ENCODE measurements at places on chromosomes 3 and 15.
A peak's percentile ranks its signal among the peaks of the same experiment; 100 is the strongest.

DNA sequence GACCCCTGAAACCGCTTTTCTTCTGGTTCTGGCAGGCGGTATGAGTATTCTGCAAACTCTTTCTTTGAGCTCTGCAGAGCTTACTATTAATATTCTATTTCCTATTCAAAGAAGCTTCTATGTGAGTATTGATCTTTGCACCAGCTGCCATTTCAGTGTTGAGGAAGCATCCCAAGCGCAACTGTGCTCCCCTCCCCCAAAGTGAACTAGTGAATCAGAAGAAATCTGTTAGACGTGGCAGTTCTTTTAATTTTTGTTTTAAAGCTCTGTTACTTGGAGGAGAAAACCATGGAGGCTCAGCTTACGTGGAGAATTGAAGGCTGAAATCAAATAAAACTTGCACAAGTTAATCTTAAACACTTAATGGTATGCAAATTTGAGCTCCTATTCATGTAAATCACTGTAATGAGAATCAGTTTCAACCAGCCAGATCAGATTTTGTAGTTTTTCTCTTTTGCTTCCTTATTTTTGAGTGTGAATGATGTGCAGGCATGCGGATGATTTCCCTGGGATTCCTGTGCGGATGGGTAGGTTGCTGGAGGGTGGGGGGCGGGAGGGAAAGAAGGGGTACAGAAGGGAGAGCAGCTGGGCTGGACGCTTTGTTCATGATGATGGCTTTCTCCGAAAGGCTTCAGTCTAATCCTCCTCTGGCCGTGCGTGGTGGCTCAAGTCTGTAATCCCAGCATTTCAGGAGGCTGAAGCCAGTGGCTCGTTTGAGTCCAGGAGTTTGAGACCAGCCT, 16.1 kb upstream of the AGBL1 start:
- no peak for DNase-seq

DNA sequence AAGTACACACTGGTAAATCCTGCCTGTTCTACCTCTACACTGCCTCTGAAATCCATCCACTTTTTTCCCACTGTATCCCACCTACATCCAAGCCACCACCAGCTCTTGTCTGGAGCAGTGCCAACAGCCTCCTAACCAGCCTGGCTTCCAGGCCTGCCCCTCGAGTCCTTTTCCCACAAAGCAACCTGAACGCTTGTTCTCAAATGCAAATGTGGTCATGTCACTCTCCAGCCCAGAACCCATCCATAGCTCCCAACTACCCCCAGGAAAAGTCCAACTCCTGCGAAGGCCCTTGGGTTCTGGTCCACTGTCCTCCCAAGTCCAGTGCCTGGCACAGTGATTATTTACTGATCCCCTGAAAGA, 83.8 kb downstream of the SEMA5B start:
- no peak for DNase-seq

DNA sequence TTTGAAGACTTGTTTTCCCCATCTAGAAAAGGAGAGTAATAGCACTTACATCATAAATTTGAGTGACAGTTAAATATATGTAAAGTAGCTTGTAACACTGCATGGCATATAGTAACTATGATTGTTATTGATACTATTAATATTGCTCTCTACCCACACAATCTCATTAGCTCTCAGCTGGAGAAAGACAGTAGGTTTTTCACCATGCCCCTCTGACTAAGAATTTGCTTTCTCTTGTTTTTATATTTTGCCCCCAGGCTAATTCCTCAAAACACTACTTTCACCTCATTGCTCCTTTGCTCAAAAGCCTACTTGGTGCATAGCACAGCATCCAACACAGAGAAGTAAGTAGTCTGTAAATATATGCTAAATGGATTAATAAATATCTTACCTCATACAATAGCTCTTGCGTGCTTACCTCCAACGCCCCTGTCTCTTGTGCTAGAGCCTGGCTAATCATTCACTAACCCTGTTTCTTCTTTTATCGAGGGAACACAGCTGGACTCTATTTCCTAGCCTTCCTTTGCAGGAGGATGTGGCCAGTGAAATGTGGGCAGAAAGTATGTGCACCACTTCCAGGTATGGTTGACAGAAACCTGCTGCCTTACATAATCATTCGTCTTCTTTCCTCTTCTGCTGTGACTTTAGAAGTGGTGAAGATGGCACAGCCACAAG, 190.0 kb downstream of the PLCH1 start:
- no peak for DNase-seq

- DNase-seq = peak; percentile 80
Measured at GRCh38 chr3:14602804-14603644, 48.5 kb upstream of the CCDC174 start.

DNA sequence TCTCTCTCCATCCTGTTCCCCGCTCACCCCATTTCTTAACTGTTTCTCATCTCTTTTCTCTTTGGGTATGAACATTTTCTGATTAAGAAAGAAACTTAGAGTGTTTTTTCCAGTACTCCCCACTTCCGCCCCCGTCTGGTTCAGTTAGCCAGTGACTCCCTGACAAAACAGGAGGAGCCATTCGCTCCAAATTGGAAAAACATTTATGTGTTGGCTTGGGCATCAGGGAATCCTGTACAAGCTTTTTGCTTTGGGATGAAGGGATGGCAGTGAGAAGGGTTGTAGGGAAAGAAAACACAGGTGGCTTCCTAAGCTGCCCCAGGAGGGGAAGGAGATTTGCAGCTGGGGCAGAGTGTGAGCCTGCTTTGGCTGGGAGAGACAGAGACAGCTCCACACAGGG, 47.0 kb downstream of the BOC start:
- no peak for DNase-seq

- DNase-seq = no peak
Measured at GRCh38 chr3:170080605-170081004, 42.8 kb downstream of the GPR160 start.

DNA sequence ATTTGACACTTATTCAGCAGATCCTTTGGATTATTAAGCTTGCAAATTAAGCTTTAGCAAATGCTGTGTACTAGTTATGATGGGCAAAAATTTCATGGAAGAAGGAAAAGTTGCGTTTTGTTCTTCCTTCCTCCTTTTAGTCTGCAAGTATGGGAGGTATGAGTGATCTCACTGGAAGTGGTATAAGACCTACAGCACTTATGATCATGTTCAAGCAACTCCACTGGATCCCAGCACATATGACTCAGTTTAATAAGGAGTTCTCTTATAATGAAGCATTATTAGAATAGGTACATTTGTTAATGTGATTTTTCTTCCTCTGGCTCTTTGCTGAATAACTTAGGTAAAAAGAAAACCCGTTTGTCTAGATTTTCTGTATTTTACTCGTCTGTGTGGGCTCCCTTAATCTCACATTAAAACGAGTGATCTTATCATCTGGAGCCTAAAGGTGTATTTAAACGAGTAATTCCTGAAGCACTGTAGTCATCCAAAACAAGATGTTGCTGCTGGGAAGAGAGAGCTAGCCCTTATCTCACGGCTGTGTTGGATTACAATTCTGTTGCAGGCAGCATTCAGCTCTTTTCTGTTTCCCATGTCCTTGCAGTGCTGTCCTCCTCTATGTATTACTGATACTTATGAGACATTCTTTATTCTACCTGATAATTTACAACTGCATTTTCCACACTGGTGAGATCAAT, 264.9 kb downstream of the GBE1 start:
- DNase-seq = no peak

- no peak for DNase-seq
Measured at GRCh38 chr3:75983111-75983510, 197.8 kb upstream of the ZNF717 start.

GRCh38 chr3:37321377-37321781, 147.0 kb upstream of the LRRFIP2 start:
- no peak for DNase-seq

GRCh38 chr3:16378920-16379319, 113.9 kb downstream of the OXNAD1 start:
- no peak for DNase-seq

- DNase-seq = no peak
Measured at GRCh38 chr3:54434756-54435155, 312.4 kb downstream of the CACNA2D3 start.

GRCh38 chr15:40325188-40325587, 1.7 kb downstream of the INAFM2 start:
- DNase-seq = no peak
